ENCODE measurements at places on chromosomes 3 and 15.

- DNase-seq = no peak
These were observed 23.3 kb upstream of the LMOD3 start for GRCh38 chr3:69145688-69146087.

- no peak for DNase-seq
These were observed 8.0 kb downstream of the TLR9 start for GRCh38 chr3:52217409-52217805.

GRCh38 chr15:58573270-58573669, 141.5 kb downstream of the LIPC start:
- DNase-seq = no peak

DNA sequence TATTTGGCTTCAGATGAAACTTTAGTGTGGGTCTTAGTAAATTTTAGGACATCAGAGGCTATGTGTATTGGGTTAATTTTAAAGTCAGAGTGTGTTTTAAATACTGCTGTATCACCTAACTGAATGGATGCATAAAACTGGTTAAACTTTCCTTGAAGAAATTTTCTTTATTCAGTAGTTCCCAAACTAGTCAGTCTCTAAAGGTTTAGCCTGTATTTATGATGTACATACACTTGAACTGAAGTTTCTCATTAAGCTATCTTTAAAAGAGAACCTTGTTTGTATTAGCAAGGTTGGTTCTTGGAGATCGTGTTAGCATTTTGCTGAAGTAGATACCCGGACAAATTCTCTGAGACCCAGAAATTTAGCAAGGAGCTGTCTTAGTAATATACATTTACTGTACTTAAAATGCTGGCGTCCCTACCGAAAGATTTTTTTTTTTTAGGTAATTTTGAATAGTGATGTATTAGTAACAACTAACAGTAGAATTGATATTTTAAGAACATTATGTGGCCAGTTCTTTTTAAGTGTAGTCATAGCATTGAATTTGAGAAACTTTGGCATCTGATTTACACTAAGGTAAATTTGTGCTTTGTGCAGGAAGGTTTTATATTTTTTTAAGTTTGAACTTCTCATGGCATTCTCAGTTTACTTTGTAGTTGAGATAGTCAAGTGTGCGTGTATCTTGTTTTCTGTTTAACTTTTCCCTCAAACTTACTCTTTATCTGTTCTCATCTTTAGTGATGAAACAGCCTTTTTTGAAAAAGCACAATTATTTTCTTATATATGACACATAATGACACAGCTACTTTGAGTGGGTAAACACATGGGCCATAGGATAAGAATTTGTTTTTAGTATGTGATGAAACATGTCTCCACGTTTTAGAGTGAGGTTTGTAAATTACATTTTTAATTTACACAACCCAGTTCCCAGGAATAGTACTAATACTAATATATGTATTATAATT, 2.9 kb downstream of the DIPK2A start:
- DNase-seq = no peak

- DNase-seq = no peak
These were observed 592 bp downstream of the MOBP start for GRCh38 chr3:39468108-39468436.

- no peak for DNase-seq
These were observed 68.7 kb downstream of the CGNL1 start for GRCh38 chr15:57444877-57445513.

DNA sequence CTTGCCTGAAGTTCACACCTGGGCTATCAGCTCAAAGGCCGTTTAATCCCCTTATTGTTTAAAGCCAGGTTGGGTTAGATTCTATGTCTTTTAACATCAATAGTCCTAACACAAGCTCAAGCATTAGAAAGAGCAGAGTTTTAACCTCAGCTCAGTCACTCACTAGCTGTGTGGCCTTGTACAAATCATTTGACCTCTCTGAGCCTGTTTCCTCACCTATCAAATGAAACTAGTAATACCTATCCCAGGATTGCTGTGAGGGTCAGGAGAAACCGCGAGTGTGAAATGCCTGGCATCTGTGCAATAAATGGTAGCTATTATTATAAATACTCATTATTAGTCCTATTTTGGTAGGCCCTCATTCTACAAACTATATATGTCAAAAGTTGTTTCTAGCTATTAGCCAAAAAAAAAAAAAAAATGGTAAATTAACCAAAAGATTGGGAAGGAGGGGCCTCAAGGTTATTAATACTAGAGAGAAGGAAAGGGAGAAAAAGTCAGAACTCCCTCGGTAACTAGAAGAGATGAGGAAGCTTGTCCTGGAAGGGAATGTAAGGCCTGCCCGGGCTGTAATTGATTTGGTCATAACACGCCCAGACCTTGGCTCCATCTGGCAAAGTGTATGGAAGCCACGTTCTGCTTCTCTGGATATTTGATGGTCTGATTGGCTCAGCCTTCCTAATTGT, 510.5 kb upstream of the PROK2 start:
- no peak for DNase-seq

GRCh38 chr3:38646630-38647029, 2.9 kb downstream of the SCN5A start:
- DNase-seq = no peak

DNA sequence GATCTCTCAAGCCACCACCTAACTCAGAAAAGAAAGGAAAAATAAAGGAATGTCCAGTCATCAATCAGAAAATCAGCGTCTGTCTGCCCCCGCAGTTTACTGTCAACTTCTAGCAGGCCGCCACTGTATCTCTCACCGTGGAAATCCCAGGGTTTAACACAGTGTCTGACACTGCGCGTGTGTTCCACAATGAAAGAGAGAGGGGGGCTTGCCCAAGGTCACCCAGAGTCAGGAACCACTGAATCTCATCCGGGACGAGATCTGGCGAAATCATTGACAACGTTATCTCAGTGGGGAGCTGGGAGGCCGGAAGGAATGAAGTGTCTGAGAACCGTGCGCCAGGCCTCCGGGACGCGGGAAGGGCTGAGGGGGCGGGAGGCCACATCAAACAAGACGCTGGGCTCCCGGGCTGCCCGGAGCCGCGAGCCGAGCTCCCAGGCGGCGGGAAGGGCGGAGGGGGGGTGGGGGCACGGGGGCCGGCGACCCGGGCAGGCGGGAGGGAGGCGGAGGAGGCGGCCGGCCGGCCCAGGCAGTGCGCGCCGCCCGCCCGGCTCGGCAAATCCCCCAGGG, 2.2 kb upstream of the HES1 start:
- DNase-seq = peak; percentile 53

- DNase-seq = no peak
These were observed 325.1 kb upstream of the THBS1 start for GRCh38 chr15:39255760-39256159.

- peak; percentile 55 for DNase-seq
These were observed 25.3 kb downstream of the ANP32A start for GRCh38 chr15:68795298-68795848.

- DNase-seq = peak; percentile 38
These were observed 174.4 kb upstream of the LPP start for GRCh38 chr3:187979564-187979963.

- DNase-seq = no peak
These were observed 3.9 kb downstream of the CIAO2A start for GRCh38 chr15:64089543-64090280.

GRCh38 chr3:152271501-152272236, 2.9 kb downstream of the MBNL1 start:
- no peak for DNase-seq

GRCh38 chr3:19573644-19574043, 360.4 kb downstream of the EFHB start:
- DNase-seq = no peak

- DNase-seq = no peak
These were observed 36.4 kb downstream of the MB21D2 start for GRCh38 chr3:192881159-192881786.
